Motor neuron (in vitro differentiated cells): ENCODE measurements at places on chromosomes 1 and 21. TPM values are rescaled to one million over a fixed set of nuclear protein-coding genes. Genes with fewer than 3 reads are reported as not detected.
A peak's percentile ranks its signal among the peaks of the same experiment; 100 is the strongest.

DNA sequence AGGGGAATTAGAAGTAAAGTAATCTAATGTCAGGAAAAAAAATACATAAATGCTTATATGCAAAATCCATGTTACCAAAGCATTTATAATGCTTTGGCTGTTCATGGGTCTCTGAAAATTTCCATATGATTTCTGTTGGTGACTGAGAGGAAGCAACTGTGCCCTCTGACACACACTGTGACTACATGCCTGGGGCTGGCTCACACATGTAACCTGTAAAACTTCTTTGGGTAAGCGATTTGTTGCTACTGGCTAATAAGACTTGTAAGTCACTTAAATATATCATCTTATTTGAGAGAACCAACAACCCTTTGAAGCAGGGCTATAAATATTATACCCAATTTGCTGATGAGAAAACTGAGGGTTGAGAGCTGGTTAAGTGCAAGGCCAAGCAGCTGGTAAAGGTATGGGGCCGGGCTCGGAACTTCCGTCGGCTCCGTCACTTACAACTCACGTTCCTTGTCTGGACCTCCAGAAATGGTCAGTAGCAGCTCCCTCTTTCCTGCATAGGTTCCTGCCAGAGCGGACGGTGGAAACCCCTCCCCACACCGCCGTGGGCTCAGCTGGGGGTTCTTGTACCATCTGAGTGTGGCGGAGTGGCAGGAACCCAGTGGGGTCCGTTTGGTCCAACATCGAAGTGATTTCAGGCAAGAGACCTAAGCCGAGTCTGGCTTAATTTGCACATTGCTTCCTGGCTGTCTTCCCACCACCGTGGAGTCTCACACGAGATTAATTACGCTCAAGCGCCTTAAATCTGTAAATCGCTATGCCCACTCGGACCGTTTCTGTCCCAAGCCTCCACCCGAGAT lies 714 bp downstream of the DFFA start:
- peak; percentile 0 for ATAC-seq

DNA sequence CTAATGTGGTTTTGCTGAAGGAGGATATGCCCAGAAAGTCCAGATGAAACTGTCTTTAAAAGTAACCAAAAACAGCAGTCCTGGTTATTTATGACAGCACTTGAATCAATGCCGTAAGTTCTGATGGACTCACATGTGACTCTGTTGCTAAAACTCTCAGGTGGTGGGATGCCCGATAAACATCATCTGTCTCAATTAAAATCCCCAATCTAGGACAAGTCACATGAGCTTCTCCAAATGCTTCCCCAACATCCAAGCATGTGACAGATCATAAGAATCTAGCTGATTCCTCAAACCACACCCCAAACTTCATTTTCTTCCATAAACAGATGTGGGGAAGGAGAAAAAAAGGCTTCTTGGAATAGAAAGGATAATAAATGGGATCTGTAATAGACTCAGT lies 786 bp upstream of the CTSK start:
- ATAC-seq, result peak; percentile 13

- ATAC-seq, result peak; percentile 20
These were observed 24.7 kb downstream of the TRIM67 start for GRCh38 chr1:231186356-231187115.

- no peak for ATAC-seq
These were observed 16.0 kb downstream of the LRIG2 start for GRCh38 chr1:113088972-113089371.

- ATAC-seq, result no peak
These were observed 7.9 kb downstream of the PGBD2 start for GRCh38 chr1:248913933-248914332.

- ATAC-seq, result peak; percentile 97
These were observed 13.3 kb upstream of the ATF3 start for GRCh38 chr1:212595229-212595628.

DNA sequence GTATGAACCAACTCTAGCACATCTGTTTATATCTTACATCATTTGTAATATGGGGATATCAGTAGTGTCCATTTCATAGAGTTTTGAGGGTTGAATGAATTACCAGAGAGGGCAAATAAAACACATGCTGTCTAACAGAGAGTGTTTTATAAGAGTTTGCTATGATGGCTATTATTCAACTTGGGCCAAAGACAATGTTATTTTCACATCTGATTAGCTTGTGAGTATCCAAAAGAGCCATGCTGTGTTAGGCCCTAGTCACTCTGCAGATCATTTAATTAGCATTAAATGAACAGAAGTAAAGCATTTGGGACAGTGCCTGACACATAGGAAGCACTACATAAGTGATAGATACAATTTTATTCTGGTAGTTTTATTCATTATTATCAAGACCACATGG lies 4.2 kb upstream of the RNF11 start:
- ATAC-seq, result no peak

GRCh38 chr1:2554621-2555387 lies 1.4 kb upstream of the TNFRSF14 start:
- peak; percentile 4 for ATAC-seq

DNA sequence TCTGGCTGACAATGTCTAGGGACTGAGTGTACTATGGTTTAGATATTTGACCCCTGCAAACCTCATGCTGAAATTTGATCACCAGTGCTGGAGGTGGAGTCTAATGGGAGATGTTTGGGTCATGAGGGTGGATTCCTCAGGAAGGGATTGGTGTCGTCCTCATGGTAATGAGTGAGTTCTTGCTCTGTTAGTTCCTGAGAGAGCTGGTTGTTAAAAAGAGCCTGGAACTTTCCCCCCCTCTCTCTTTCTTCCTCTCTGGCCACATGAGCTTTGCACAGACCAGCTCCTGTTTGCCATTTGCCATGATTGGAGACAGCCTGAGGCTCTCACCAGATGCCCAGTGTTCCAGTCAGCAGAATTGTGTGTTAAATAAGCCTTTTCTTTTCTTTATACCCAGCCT lies 36.6 kb upstream of the CNIH3 start:
- ATAC-seq, result no peak

- no peak for ATAC-seq
These were observed 10.2 kb downstream of the USP24 start for GRCh38 chr1:55204997-55205396.

- ATAC-seq, result no peak
These were observed 207.5 kb downstream of the KCNK2 start for GRCh38 chr1:215290018-215290417.

- ATAC-seq, result peak; percentile 61
These were observed 27.5 kb downstream of the SLC2A1 start for GRCh38 chr1:42931108-42931539.

DNA sequence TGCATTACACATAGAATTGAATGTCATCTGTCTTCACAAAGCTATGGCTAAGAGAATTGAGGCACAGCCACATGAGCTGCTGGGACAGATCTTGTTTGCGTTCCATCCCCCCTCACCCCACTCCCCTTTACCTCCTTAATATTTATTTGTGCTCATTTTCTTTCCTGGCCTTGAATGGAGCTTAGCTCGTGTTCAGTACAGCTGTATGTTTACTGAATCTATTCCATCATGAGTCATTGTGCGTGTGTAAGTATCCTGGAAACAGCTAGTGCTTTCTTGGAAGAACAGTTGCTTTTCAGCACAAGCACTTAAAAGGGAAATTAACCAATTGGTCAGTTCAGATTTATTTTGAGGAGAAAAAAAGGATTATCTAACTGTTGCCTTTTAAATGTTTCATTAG lies 14.7 kb downstream of the PROX1 start:
- ATAC-seq, result peak; percentile 94

GRCh38 chr1:214439352-214440119 lies 111.9 kb downstream of the PTPN14 start:
- ATAC-seq, result no peak

DNA sequence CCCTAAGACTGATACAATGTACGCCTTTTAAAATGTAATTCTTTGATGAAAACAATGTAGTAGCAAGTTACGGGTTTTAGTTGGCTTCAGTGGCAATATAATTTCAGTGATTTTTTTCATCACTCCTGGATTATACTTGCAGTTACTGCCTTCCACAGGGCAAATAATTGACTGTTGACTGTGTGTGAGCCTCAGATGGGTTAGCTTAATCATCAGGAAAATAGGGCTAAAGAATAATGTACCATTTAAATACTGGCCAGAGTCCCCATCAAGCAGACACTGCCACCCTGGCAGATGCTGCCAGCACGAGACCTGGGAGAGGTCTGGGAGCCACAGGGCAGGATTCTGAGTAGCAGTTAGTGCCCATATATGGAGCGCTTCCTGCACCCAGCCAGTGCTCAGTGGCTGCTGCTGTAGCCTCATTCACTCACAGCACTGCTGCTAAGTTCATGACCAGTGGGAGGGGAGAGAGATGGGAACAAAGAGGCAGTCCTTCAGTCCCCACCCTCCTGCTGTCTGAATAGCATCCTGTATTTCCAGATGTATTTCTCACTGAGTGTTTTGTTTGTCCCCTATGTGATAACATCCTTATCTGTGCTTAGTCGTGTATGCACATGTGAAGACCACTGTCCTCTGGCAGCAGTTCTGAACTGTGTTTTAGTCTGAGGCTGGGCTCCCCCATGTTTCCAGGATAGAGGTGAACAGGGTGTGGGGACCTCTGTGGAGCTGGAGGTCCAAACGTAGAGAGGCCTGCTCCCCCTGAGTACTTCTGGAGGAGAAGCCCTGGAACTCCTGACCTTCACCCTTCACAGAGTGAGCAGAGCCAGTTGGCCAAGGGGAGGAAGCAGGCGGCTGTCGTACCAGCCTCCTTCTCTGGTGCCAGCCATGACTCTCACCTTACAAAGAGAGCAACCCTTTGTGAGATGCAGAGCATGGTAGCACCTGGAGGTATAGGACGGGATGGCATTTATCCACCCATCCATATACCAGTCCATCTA lies 80.4 kb downstream of the ADARB1 start:
- ATAC-seq, result peak; percentile 99

DNA sequence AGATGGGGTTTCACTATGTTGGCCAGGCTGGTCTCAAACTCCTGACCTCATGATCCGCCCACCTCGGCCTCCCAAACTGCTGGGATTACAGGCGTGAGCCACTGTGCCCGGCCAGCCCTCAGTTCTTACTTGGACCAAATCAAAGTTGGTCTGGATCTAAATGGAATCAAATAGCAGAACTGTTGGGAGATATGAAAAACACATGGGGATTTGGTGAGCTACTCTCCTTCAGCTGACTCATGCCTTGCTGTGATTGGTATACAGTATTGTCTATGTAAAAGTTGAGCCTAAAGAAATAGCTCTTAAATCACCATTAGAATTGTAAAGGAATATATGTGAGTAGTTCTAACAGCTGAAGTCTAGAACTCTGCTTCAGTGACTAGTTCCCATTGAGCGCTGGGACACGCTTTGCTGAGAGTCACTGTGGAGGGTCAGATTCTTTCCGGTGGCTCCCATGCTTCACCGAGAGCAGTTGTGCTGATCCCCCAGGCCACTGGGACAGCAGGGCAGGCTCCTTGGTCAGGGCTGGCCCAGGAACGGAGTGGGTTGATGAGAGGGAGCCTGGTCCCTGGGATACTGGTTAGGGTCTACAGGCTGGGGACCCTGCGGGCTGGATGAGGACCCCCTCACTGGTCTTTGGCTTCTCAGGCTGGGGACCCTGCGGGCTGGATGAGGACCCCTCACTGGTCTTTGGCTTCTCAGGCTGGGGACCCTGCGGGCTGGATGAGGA lies 14.0 kb downstream of the PKNOX1 start:
- ATAC-seq, result peak; percentile 61

GRCh38 chr1:163709636-163710035 lies 387.9 kb downstream of the NUF2 start:
- ATAC-seq, result no peak

DNA sequence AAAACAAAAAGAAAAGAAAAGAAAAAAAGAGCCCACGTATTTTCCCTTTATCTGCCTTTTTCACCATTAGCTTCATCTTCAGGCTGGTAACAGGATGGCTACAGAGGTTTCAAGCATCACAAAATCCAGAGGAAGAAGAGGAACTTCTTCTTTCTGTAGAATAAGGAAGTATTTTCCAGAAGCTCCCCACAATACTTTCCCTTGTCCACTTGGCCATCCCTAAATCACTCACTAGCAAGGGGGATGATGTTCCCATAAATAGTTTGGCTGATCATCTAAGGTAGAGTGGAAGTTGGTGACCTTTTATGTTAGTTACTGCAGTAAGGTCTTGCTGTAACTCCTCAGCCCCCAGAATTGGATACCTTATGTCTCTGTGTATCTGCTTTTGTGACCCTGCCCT lies 45.1 kb upstream of the RNF11 start:
- no peak for ATAC-seq

- ATAC-seq, result peak; percentile 84
These were observed 36.4 kb downstream of the DNM3 start for GRCh38 chr1:171877701-171878100.

GRCh38 chr1:62989497-62989896 lies 205.6 kb downstream of the ATG4C start:
- ATAC-seq, result no peak

DNA sequence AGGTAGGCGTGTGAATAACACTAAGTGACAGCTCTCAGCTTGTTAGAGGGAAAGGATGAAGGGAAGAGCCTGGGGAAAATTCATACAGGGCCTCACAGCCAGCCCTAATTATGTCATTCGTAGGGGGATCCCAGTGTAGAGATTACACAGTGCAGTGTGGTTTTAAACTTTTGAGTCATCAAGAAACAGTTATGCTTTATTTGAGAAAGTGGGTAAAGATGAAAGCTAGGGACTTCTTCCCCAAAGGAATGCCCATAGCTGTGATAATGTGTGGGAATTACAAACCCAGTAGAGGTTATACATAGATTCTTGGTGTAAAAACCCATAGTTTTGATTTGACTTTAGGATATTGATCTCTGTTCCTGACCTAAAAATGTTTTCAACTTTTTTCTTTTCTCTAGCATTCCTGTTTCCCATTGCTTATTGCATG lies 1.9 kb downstream of the TTF2 start:
- no peak for ATAC-seq

- ATAC-seq, result no peak
These were observed 5.5 kb downstream of the SH2D2A start for GRCh38 chr1:156811168-156811567.

GRCh38 chr1:107496002-107496401 lies 355.2 kb downstream of the NTNG1 start:
- ATAC-seq, result no peak

The FCAMR gene
- 0.36 TPM in 1 of 2 replicates, not detected in the other for total RNA-seq

The CYP4Z1 gene
- not detected in 2 replicates for total RNA-seq

The HSD3B2 gene
- total RNA-seq, result 1.0 and 1.4 TPM in 2 replicates

The REN gene
- total RNA-seq, result not detected in 2 replicates

The ELF3 gene
- 4.7 and 5.2 TPM in 2 replicates for total RNA-seq

The LEPR gene
- 6.7 and 8.8 TPM in 2 replicates for total RNA-seq

The IL19 gene
- 0.27 and 0.63 TPM in 2 replicates for total RNA-seq

The FCER1G gene
- total RNA-seq, result not detected in 2 replicates

The TESK2 gene
- 17.3 and 18.5 TPM in 2 replicates for total RNA-seq

The S100A7 gene
- total RNA-seq, result not detected in 2 replicates

The NAV1 gene
- total RNA-seq, result 34.0 and 38.0 TPM in 2 replicates

The CLDN14 gene
- total RNA-seq, result 0.36 TPM in 1 of 2 replicates, not detected in the other

The METTL18 gene
- 14.5 and 17.0 TPM in 2 replicates for total RNA-seq
